ENCODE measurements at places on chromosomes 1 and 21. TPM values are rescaled to one million over a fixed set of nuclear protein-coding genes. Genes with fewer than 3 reads are reported as not detected.

OR11L1 gene
- not detected for total RNA-seq

KRTAP21-2 gene
- not detected for total RNA-seq

UBL4B gene
- total RNA-seq, result not detected

NPPA gene
- 3.0 TPM for total RNA-seq

IRF6 gene
- total RNA-seq, result 1.3 TPM

CLDN17 gene
- total RNA-seq, result not detected

DNA sequence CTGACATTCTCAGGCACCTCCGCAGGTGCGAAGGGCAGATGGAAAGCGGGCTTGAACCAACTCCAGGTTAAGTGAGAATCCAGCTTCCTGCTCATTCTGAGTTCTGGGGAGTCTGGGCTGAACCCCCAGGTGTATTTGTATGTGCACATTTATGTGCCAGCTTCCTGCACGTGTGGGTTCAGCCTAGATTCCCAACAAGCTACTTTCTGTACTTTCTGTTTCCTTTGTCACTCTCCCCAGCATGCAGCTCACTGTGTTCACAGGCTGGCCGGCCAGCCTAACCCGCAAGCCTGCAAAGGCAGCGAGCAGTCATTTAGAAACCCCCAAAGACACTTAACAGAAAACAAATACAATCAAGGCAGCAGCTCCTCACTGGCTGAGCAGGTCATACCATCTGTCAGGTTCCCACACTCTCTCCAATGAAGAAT is 1.3 kb upstream of the IL19 start:
- H3K4me1 ChIP-seq, result no peaks in the 10 kb centered on the region
- no peak overlapping the region for H3K27ac ChIP-seq
- H3K4me3 ChIP-seq, result no peak overlapping the region
- DNase-seq, result no peak
- no peaks in the 10 kb centered on the region for H3K27me3 ChIP-seq
- H3K36me3 ChIP-seq, result no peaks in the 10 kb centered on the region

GRCh38 chr1:156281281-156281680 is 1.3 kb downstream of the SMG5 start:
- no peaks in the 10 kb centered on the region for H3K27me3 ChIP-seq
- H3K36me3 ChIP-seq, result peaks cover 39% of the 10 kb centered on the region
- H3K4me3 ChIP-seq, result peak overlapping the region; percentile 89
- peak overlapping the region; percentile 88 for H3K27ac ChIP-seq
- DNase-seq, result no peak

DNA sequence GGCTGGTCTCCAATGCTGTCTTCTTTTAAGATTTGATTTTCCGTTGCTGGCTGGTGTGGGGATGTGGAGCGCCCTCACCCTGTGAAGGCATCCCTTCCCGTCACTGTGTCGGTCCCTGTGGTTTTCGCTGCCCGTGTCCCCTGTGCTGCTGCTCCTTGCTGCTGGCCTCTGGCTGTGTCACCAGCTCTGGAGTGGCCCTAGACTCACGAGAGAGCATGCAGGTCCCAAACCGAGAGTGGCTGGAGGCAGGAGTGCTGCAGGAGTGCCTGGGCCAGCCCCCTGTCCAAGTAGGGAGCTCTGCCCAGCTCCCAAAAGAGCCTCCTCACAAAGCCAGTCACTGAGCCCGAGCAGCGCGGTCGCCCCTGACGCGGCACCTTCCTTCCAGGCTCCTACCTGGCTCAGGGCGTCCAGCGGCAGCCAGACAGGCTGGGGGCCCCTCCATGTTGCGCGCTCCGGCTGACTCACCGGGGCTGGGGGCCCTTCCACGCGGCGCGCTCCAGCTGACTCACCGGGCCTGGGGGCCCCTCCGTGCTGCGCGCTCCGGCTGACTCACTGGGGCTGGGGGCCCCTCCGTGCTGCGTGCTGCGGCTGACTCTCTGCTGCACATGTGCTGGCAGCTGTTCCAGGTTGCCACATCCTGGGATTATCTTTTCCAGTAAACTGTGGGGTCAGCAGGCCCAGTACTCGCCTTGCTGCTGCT is 106.7 kb upstream of the COL6A1 start:
- no peak for DNase-seq
- H3K27me3 ChIP-seq, result no peaks in the 10 kb centered on the region
- no peak overlapping the region for H3K4me3 ChIP-seq
- H3K36me3 ChIP-seq, result no peaks in the 10 kb centered on the region

DNA sequence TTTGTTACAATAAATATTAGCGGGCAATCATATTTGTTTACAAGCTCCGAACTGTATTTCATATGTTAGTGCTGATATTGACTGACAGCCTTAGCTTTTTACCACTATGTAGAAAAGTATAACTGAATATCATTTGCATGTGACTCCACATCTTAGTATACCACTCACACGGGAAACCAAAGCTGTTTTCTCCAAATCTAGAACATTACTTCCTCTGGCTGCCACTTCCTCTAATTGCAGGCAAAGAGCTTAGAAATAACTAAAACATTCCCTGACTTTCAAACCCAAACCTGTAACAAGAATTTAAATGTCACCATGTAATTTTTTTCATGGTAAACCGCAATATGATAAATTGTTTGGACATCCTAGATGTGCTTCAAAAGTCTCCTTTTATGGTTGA is 174.7 kb downstream of the LBR start:
- H3K27me3 ChIP-seq, result no peaks in the 10 kb centered on the region
- no peak overlapping the region for H3K27ac ChIP-seq
- H3K4me1 ChIP-seq, result no peaks in the 10 kb centered on the region
- no peaks in the 10 kb centered on the region for H3K36me3 ChIP-seq

GRCh38 chr1:99672038-99672437 is 26.1 kb downstream of the PALMD start:
- H3K27me3 ChIP-seq, result no peaks in the 10 kb centered on the region
- no peak overlapping the region for H3K4me3 ChIP-seq
- H3K36me3 ChIP-seq, result no peaks in the 10 kb centered on the region
- peaks cover 32% of the 10 kb centered on the region for H3K4me1 ChIP-seq
- DNase-seq, result no peak
- H3K27ac ChIP-seq, result no peak overlapping the region

DNA sequence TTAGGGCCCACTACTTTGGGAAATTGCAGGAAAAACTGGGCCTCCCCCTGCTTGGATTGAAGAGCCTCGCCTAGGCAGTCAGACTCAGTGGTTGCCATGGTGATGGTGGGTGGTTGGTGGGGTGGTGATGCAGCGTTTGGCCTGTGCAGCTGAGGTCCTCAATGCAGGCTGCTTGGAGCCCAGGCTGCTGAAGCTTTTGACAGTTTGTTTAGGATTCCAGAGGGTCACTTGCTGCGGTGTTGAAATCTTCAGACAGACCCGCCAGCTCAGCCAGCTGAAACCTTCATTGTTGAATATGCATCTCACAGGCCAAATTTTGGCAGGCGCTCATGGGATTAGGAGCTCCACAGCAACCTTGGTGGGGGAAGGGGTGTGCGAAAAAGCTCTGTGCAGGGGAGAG is 67.9 kb downstream of the CACNA1E start:
- H3K4me3 ChIP-seq, result no peak overlapping the region
- no peak for DNase-seq
- no peaks in the 10 kb centered on the region for H3K27me3 ChIP-seq
- H3K36me3 ChIP-seq, result no peaks in the 10 kb centered on the region
- H3K4me1 ChIP-seq, result no peaks in the 10 kb centered on the region
- no peak overlapping the region for H3K27ac ChIP-seq

- no peak overlapping the region for H3K27ac ChIP-seq
- no peak overlapping the region for H3K4me3 ChIP-seq
- no peaks in the 10 kb centered on the region for H3K27me3 ChIP-seq
Measured at GRCh38 chr1:167086033-167086432, 4.1 kb downstream of the GPA33 start.

DNA sequence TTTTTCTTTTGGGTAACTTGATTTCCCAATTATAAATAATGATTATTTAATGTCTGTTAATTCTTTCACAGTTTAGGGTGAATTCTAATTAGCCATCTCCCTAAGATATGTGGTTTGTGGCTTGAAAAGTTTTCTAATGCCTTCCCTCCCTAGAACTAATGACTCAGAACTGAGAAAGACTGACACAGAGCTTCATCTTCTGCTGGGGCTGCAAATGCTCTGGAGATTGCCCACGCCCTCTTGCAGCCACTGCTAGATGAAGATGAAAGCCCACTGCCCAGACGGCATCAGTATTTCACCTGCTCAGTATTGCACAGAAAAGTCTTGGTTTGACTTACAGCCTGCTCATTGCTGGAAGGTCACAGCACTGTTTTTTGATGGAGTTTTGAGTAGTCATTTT is 101.5 kb downstream of the ST6GALNAC3 start:
- no peaks in the 10 kb centered on the region for H3K27me3 ChIP-seq
- no peak overlapping the region for H3K27ac ChIP-seq
- no peaks in the 10 kb centered on the region for H3K4me1 ChIP-seq
- H3K4me3 ChIP-seq, result no peak overlapping the region

- no peaks in the 10 kb centered on the region for H3K27me3 ChIP-seq
- H3K4me3 ChIP-seq, result no peak overlapping the region
- H3K36me3 ChIP-seq, result no peaks in the 10 kb centered on the region
- DNase-seq, result no peak
- no peaks in the 10 kb centered on the region for H3K4me1 ChIP-seq
Measured at GRCh38 chr1:194293851-194294405, 1107.5 kb upstream of the B3GALT2 start.

GRCh38 chr1:6221210-6221784 is 14.5 kb downstream of the ICMT start:
- no peak overlapping the region for H3K4me3 ChIP-seq
- H3K4me1 ChIP-seq, result no peaks in the 10 kb centered on the region
- no peak overlapping the region for H3K27ac ChIP-seq
- H3K27me3 ChIP-seq, result no peaks in the 10 kb centered on the region

GRCh38 chr21:33265664-33266049 is 510 bp upstream of the IL10RB start:
- no peak for DNase-seq
- peak overlapping the region; percentile 38 for H3K27ac ChIP-seq
- peaks cover 57% of the 10 kb centered on the region for H3K36me3 ChIP-seq
- H3K27me3 ChIP-seq, result no peaks in the 10 kb centered on the region
- H3K4me1 ChIP-seq, result peaks cover 30% of the 10 kb centered on the region
- peak overlapping the region; percentile 76 for H3K4me3 ChIP-seq

- no peak overlapping the region for H3K4me3 ChIP-seq
- DNase-seq, result no peak
Measured at GRCh38 chr1:178621822-178622221, 103.2 kb upstream of the RALGPS2 start.

GRCh38 chr1:230864441-230864840 is 3.9 kb downstream of the C1orf198 start:
- H3K4me1 ChIP-seq, result peaks cover 35% of the 10 kb centered on the region
- no peak overlapping the region for H3K4me3 ChIP-seq
